ENCODE measurements at places on chromosomes 2 and 18. TPM values are rescaled to one million over a fixed set of nuclear protein-coding genes. Genes with fewer than 3 reads are reported as not detected.

Gene FIGN
- total RNA-seq = not detected

Gene OR6B2
- not detected for total RNA-seq

Gene CXCR1
- total RNA-seq = 0.19 TPM

Gene SERPINB2
- 2.3 TPM for total RNA-seq

Gene ANKRD30B
- total RNA-seq = not detected

Gene CRYGC
- not detected for total RNA-seq

Gene TDRD15
- not detected for total RNA-seq

Gene SOCS6
- total RNA-seq = 1.8 TPM

Gene THSD7B
- not detected for total RNA-seq

All from activated naive CD8-positive, alpha-beta T cell treated with anti-CD3 and anti-CD28 coated beads, Interleukin-2, amount 10 ng/mL, durations not matched to agents 7 days and 5 days (primary cell).